Hematopoietic multipotent progenitor cell (in vitro differentiated cells): ENCODE measurements at places on chromosomes 4 and X.
A peak's percentile ranks its signal among the peaks of the same experiment; 100 is the strongest.

DNA sequence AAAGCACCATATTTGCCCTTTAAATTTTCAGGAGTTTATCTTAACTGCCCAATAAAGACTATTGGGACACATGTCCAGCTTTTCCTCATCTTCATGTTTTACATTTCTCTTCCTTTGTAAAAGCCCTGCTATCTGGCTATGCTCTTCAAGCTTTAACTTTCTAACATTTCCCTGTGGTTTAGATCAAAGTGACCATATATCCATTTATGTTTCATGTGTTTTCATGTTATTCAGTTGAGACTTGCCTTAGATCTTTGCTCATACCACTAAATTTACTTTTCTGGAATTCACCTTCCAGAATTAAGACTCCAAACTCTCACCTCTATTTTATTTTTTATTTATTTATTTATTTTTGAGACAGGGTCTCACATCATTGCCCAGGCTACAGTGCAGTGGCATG, 78.5 kb downstream of the EFHC2 start:
- no peak for DNase-seq

GRCh38 chr4:90845777-90846176, 718.6 kb downstream of the CCSER1 start:
- DNase-seq, result peak; percentile 35

- no peak for DNase-seq
These were observed 185.9 kb downstream of the GABRB1 start for GRCh38 chr4:47217291-47217690.

- no peak for DNase-seq
These were observed 107.9 kb downstream of the MMRN1 start for GRCh38 chr4:90002441-90003062.

GRCh38 chr4:16192631-16193518, 33.4 kb downstream of the TAPT1 start:
- no peak for DNase-seq

DNA sequence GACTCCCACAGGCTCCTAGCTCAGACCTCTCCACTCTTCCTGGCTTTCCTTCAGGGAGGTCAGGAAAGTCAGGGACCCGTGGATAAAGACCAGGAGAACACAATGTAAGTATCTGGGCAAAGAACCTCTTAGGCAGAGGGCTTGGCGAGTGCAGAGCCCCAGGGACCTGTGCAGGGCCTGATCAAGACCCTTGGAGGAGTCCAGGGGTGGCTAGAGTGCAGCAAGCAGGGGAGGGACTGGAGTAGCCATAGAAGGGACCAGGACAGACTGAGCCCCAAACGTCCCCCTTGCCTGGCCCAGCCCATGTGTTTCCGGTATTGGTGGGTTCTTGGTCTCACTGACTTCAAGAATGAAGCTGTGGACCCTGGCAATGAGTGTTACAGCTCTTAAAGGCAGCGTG, 5.9 kb upstream of the TNIP2 start:
- DNase-seq, result no peak

DNA sequence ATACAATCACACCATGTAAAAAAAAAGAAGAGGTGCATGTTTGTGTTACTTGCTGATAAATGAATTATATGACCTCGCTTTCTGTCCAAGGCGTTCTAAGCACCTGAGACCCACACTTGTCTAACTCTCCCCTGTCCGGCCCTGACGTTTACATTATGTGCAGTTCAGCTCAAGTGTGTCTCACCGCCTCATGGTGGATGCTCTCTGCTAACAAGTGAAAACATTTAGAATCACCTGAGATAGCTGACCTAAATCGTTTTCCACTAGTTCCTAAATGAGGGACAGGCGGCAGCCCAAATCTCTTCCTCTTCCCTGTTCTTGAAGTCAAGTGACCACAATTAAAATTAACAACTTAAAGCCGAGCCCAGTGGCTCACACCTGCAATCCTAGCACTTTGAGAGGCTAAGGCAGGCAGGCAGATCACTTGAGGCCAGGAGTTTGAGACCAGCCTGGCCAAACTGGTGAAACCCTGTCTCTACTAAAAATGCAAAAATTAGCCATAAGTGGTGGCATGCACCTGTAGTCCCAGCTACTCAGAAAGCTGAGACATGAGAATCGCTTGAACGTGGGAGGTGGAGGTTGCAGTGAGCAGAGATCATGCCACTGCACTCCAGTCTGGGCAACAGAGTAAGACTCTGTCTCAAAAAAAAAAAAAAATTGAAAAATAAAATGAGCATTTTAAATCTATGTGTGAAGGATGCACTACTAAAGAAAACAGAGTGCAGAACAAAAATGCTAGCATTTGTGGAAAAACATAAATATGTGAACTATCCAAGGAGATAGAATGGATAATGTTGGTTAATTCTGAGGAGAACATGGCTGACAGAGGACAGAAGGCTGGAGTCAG, 3.9 kb upstream of the TIFA start:
- DNase-seq, result no peak

DNA sequence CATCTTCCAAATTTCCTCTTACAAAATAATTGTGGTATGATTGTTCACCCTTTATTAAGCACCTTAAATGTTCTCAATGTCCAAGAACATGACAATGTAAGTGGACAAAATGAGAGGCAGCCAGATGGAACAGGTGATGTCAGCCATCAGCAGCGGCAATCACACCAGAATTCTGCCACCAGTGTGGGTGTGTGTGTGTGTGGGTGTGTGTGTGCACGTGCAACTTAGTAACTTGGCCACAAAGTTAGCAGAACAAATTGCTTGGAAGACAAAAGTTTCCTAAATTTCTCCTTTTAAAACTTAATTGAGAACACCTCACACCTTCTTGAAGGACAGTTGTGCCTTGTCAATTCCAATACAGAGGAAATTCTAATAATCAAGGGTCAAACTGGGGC, 18.7 kb downstream of the LNX1 start:
- no peak for DNase-seq

- no peak for DNase-seq
These were observed 6.6 kb downstream of the NKX1-1 start for GRCh38 chr4:1399508-1400190.

DNA sequence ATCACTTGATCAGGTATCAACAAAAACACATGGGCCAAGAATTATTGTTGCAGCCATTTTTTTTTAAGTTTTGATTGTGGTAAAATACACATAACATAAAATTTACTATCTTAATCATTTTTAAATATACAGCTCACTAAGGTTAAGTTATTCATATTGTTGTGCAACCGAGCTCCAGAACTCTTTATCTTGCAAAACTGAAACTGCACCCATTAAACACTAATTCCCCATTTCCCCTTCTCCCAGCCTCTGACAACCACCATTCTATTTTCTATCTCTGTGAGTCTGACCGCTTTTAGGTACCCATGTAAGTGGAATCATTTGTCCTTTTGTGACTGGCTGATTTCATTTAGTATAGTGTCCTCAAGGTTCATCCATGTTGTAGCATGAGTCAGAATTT, 126.2 kb upstream of the NDP start:
- DNase-seq, result no peak

DNA sequence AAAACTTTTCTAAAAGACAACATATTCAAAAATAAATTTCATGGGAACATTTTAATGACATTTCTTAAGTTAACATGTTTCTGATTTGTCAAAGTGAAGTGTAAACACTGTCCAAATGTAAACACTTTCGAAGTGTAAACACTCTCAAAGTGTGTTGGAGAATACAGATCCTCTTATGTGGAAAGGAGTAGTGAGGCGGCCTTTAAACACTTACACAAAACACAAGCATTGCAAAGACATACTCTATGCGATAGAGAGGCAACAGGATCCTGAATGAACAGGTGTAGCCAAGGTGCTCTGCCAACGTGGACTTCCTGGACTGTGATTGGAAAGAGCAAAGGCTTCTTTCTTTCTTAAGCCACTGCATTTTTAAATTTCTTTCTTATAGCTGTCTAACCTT, 62.7 kb upstream of the PGM2 start:
- no peak for DNase-seq

GRCh38 chr4:114082348-114082747, 102.9 kb upstream of the ARSJ start:
- no peak for DNase-seq

GRCh38 chr4:30770049-30770549, 49.9 kb downstream of the PCDH7 start:
- DNase-seq, result no peak

- DNase-seq, result no peak
These were observed 31.2 kb downstream of the PRDM8 start for GRCh38 chr4:80228460-80228859.

GRCh38 chr4:91092398-91092980, 965.3 kb downstream of the CCSER1 start:
- DNase-seq, result no peak

- DNase-seq, result no peak
These were observed 60.1 kb downstream of the TSC22D3 start for GRCh38 chrX:107715331-107716117.

DNA sequence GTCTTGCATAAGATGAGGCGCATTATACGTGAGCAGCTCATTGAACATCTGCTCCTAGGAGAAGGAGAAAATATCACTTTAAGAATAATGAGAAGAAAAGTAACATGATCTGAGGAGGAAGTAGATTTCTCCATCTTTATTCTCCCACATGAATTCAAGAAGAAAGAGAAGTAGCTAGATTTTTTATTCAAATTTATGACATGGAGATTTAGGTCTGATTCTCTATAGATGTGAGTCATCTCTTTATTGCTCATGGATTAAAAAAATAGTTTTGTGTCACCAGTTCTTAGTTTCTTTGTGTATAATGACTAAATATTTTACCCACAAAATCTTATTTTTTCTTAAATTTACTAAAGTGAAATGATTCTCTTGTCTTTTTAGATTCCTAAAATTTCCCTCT, 40.4 kb downstream of the HPGDS start:
- no peak for DNase-seq

- no peak for DNase-seq
These were observed 116.9 kb upstream of the GABRA2 start for GRCh38 chr4:46506876-46507275.

DNA sequence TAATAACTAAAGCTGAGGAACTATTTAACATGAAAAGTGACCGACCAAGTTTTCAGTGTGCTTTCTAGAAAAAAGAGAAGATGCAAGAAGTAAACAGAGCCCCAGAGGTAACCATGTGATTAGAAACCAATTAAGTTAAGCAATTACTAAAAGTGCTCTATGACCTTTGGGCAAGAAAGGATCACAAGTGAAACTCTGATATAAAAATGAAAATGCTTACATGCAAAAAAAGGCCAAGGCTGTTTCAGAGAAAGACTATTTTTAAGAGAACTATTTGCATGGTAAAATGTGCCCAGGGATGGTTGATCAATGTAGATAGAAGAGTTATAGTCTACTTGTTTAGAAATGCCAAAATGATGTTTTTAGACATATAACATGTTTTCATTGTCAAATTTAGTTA, 22.0 kb downstream of the KLHL15 start:
- DNase-seq, result no peak

DNA sequence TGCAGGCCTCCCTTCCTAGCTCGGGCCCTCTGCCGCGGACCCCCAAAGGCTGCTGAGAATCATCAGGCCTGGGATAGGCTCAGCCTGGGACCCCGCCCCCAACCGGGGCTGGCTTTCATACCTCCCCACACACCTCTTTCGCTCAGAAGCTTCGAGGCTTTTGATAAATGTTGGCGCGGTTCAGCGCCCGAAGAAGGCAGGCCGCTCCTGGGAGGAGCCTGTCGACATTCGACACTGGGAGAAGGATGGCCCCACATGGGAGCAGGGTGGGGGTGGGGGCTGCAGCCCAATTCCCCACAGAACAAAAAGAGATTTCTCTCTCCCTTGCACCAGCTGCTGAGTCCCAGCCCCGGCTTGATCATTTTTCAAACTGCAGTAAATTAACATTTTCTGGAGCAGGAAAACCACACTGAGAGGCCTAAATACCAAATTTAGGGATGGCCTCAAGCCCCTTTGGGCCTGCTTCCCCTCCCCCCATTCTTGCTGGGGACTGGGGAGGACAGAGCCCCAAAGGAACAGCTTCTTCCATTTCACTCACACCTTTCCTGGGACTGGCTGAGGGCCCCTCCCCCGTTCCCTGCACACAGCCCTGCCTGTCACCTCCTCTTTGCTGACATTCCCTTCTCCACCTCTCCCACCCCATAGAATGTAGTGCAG, 112.9 kb upstream of the PJA1 start:
- DNase-seq, result no peak

DNA sequence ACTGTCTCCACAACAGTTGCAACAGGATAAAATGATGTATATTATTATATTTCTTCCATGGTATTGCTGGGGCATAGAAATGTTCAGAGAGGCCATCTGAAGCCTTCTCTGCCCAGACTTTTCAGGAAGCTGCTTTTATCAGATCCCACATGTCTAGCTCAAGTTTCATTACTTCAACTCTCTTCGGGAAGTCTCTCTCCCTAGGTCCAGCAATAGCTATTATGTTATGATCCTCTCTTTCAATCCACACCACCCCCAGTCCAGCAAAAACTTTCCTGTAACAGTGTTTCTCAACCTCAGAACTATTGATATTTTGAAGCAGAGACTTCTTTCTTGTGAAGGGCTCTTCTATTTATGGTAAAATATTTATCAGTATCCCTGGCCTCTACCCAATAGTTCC, 44.9 kb downstream of the CXCL1 start:
- DNase-seq, result no peak

GRCh38 chr4:113969709-113970334, 9.6 kb downstream of the ARSJ start:
- DNase-seq, result no peak

DNA sequence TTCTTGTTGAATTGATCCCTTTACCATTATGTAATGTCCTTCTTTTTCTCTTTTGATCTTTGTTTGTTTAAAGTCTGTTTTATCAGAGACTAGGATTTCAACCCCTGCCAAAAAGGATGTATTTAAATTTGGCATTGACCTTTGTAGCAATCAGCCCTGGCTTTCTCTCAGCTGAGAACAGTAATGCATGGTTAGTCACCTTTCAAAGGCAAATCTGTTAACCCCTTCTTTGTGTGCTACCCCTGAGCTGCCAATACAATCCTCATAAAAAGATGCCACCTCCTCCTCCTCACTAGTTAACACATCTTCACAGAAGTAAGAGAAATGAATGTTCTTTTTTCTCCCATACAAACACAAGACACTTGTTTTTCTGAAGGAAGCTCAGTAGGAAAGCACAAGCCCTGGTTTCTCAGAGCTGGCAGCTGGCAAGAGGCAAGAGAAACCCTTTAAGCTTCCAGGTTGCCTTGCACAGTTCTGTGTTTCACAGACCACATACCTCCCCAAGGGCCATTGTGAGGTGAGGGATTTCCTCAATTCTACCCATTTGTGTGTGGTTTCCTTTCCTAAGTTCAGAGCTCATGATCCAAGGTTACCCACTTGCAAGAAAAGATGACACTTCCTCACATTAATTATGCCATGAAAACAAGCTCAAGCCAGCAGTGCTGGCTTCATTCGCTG, 122.6 kb downstream of the RCHY1 start:
- DNase-seq, result no peak

GRCh38 chr4:71333368-71333767, 5.5 kb upstream of the SLC4A4 start:
- no peak for DNase-seq

DNA sequence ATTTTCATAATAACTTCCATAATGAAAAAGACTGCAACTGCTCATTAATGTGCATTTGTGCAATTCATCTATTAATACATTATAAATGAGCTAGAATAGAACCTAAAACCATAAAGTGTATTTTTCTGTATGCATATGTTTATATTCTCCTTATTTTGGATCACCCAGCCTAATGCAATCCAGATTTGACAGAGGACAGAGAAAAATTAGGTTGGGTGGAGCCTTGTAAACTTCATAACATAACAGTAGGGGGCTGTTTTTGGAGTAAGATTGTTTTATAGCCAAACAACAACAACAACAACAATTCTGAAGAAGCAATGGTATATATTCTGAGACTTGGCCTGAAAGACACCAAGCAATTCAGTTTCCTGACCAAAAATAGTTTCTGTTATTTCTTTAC, 615.3 kb upstream of the SLIT2 start:
- DNase-seq, result no peak
